ENCODE measurements at places on chromosomes 6 and 20.

DNA sequence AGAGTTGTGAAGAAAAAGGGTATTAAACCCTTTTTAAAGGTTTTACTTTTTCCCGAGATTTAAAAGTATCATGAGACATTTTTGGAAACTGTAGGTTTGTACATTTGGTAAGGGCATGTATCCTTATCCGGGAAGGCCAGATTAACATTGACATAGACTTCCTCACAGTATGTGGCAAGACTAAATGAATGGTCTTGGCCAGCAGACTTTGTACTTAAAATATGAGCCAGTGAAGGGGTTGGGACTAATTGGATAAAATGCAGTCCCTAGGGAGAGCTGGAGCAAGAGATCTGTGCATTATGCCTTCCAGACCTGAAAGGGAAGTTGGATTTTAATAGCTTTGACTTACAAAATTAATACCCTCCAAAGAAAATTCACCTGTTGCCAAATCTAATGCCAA lies 60.4 kb upstream of the CCN2 start:
- DNase-seq, result no peak

DNA sequence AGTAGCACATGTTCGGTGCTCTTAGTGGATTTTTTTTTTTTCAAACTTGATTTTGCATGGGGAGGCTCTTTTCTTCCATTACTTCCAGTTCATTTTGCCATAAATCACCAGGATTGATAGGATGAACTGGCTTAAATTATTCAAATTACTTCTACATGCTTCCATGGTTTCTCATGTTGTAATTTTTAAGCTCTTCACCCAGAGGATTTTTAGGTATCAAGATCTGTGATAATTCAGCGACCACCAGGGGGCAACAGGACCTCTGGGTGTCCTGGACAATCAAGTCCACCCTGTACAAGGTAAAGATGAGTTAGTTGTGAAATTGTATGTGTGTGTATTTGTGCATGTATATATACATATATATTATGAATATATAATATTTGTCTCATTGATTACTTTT lies 4.2 kb upstream of the EPHA7 start:
- no peak for DNase-seq

GRCh38 chr20:25221592-25222460 lies 26.1 kb upstream of the PYGB start:
- no peak for DNase-seq

DNA sequence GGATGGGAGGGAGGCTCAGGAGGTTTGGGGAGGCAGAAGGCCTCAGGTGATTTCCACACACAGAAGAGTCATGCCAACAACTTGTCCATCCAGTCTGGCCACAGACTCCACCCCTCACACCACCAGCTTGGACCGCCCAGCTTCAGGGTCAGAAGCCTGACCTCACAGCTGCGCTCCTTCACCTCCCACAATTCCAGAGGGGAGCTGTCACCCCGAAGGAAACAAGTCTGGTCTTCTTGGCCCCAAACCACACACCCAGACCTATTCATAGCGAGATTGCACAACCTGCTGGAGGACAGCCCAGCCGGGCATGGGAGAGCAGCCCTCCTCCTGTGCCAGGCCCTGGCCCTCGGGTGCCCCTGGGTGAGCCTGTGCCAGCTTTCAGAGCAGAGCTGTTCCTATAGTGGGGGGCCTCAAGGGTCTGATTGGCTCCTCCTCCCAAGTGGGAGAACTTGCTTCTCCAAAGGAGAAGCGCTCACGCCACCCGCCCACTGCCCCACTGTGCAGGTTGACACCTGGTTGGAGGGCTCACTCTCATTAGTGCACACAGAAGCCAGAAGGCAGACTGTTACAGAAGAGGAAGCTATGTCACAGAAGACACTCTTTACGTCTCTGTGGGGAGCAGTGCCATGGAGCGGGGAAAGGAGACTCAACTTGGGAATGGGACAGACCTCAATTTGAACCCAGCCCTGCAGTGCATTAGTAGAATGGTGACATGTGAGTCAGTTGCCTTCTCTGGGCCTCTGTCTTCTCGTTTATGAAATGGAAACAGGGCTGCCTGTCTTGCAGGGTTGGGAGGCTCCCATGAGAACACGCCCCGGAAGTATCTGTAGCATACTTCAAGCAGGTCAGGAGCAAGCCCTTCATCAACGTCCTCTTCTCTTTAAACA lies 128.8 kb downstream of the FOXO3 start:
- DNase-seq, result no peak

Data from CD4-positive, alpha-beta T cell treated with Interleukin-6 for 4 hours (primary cell).